SK-N-MC (cell line): ENCODE measurements at places on chromosomes 1 and 21.

- no peak for DNase-seq
Observed at GRCh38 chr1:177923441-177923840, 46.4 kb downstream of the SEC16B start.

DNA sequence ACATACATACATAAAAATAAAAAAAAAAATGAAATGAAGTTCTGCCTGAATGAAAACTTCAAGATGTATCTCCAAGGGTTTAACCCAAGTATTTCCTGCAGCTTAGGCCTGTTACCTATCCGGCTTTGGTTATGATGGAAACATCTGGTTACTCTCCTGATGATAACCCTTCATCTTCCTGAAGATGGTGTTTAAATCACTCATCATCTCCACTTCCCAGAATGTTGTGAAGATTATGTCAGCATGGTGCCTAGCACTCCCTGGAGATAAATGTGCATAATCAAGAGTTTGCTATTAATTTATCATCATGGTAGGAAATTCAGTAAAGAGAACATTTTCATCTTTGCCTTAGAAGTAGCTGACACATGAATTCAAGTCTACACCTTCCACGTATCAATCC, 52.9 kb upstream of the ZNF326 start:
- peak; percentile 68 for DNase-seq

DNA sequence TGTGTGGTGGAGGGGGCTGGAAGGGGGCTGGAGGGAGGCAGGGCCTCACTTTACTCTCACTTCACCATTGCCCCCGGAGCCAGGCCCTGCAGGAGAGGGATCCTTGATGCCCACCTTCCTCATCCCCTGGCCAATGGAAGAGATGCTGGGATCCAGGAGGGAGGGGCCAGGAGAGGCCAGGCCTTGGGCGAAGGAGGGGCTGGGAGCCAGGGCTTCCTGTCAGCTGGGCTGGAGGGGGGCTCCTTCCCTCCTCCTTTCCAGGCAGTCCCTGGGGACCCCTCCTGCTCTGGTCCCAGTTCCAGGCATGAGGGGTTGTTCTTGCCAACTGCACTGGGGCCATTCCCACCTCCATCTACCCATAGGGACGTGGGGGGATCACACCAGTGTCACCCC, 5.7 kb downstream of the AHDC1 start:
- no peak for DNase-seq

- no peak for DNase-seq
Observed at GRCh38 chr1:193260896-193261295, 74.5 kb upstream of the B3GALT2 start.

DNA sequence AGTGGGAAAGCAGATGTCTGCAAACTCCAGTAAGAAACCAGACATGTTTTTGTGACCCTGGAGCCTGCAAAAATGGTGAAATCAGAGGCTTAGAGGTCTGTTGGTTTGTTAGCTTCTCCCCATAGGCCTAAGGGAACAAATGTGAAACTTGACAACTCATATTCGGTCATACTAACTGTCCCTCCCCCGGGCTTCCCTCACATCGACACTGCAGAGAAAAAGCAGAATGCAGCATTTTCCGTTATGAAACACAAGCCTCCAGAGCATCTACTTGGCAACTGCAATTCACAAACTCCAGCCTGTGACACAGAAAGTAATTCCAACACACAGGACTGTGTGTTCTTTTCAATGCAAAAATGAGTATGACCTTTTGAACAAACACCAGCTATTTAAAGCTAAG, 3.7 kb downstream of the KCNA2 start:
- no peak for DNase-seq

DNA sequence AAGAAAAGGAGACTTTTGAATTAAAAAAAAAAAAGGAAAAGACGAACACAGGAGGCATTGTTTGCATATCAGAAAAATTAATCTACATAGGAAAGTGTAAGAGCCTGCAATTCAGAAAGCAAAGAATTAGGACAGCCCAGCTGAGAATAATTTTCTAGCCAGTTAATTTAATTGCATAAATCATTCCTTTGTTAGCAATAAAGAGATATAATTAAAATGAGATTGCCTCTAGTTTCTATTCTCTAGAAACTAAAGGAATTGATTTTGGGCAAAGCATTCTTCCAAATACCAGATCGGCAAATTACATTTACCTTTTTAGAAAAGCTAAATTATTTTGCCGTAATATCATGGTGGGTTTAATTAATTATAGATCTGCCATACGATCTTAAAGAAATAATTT, 46.0 kb downstream of the NUF2 start:
- no peak for DNase-seq

- no peak for DNase-seq
Observed at GRCh38 chr1:2234762-2235113, 6.6 kb downstream of the SKI start.

- no peak for DNase-seq
Observed at GRCh38 chr1:230730977-230731376, 16.2 kb upstream of the CAPN9 start.

- DNase-seq = no peak
Observed at GRCh38 chr1:29338908-29339575, 102.7 kb downstream of the PTPRU start.

- DNase-seq = no peak
Observed at GRCh38 chr1:26618561-26618960, 77.3 kb upstream of the ARID1A start.
